ENCODE measurements at places on chromosomes 3 and 15.

GRCh38 chr15:56724232-56724631 lies 9.1 kb downstream of the ZNF280D start:
- DNase-seq: no peak

DNA sequence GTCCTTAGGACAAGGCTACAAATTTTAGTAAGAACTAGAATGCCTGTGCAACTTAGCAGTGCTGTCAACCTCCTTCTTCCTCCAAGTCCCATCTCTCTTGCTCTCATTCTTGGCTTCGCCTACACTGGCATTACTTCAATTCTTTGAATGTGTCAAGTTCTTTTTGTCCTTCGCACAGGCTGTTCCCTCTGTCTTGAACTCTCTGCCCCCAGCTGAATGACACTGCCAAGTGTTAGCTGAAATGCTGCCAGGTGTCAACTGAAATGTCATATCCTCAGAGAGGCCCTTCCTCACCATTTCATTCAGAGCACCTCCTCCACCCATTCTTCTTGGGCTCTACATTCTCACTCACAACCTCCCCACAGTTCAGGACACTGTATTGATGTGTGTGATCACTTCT lies 48.8 kb upstream of the PSMD6 start:
- no peak for DNase-seq

DNA sequence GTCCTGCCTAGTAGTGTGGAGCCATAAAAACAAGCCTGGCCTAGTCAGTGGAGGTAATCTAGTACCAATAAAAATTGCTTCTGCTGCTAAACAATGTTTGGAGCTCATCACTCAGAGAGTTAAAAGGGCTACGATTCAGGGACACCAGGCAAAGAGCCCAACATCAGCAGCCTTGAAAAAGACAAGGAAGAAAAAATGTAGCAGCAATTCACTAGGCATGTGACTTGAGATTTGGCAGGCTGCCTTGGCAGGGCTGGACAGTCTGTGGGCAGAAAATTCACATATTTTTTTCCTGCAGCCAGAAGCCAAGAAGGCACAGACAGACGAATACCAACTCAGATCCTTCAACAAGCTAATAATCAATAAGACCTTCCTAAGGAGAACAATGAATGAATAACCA lies 47.2 kb downstream of the IGSF11 start:
- DNase-seq: no peak

DNA sequence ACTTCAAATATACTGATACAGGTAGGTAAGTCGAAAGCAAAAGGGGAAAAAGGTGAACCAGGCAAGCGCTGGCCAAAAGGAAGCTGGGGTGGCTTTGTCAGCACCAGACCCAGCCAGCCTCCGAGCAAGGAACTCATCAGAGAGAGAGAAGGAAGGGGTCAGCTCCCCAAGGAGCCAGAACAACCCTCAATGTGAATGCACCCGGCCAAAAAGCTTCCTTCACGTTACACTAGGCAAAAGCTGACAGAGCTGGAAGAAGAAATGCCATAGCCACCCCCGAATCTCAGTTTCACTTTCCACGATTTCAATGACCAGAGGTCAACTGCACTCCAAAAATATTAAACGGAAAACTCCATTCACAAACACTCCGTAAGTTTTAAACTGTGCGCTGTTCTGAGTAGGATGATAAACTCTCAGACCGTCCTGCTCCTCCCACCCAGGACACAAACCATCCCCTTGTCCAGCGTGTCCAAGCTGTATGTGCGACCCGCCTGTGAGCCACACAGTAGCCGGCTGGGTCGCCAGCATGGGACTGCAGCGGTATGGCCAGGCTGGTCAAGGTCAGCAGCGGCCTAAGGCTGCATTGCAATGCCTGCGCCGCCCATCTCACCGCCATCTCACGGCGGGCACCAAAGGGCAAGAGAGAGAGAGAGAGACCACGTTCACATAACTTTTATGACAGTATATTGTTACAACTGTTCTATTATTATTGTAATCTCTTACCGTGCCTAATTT lies 29.7 kb downstream of the CYFIP1 start:
- DNase-seq: no peak

- no peak for DNase-seq
These were observed 27.1 kb downstream of the TMEM44 start for GRCh38 chr3:194606163-194606562.

Measured in CD4-positive, alpha-beta T cell treated with Interleukin-2 at 100 ng/mL for 4 hours (primary cell).